Prostate gland (tissue), 2 donors: ENCODE measurements at places on chromosomes 13 and 19. TPM values are rescaled to one million over a fixed set of nuclear protein-coding genes. Genes with fewer than 3 reads are reported as not detected.

ATP4B gene
- total RNA-seq: not detected

APLP1 gene
- 3.6 TPM for total RNA-seq

FRY gene
- 16.4 TPM for total RNA-seq

DLEU7 gene
- total RNA-seq: 0.45 TPM

MYO16 gene
- total RNA-seq: 0.85 TPM

DNAAF3 gene
- total RNA-seq: 0.55 TPM

OR7A5 gene
- 0.57 TPM for total RNA-seq

DNA sequence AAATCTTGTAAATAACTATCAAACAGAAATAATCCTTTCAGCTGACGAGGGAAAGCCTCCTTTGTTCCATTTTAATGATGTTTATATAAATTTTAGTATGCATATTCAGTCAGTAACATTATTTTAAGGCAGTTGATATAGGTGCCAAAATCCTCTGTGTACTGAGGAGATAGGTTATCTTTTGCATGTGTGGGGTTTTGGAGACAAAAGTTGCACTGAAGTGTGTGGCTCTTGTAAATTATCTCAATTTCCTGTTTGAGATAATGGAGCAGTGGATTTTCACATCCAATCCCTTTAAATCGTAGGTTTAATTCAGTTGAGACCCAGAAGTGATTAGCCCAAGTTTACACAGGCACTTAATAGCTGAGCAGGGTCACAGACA lies 106.6 kb downstream of the RGCC start:
- DNase-seq: no peak

DNA sequence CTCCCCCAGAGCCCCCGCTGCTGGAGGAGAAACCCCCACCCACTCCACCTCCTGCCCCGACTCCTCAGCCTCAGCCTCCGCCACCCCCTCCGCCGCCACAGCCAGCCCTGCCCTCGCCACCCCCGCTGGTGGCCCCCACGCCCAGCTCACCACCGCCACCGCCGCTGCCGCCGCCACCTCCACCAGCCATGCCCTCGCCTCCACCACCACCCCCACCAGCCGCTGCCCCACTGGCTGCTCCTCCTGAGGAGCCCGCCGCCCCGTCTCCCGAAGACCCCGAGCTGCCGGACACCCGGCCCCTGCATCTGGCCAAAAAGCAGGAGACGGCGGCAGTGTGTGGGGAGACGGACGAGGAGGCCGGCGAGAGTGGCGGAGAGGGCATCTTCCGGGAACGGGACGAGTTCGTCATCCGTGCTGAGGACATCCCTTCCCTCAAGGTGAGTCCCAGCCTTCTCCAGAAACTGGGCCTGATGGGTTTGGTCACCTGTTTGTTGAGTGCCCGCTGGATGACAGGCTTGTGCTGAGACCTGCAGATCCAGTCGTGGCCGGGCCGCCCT lies 10.6 kb downstream of the PRR12 start:
- no peak for DNase-seq

GRCh38 chr13:37416291-37417059 lies 182.1 kb downstream of the POSTN start:
- DNase-seq: no peak

- no peak for DNase-seq
Measured at GRCh38 chr19:57465680-57466381, 8.9 kb upstream of the VN1R1 start.

DNA sequence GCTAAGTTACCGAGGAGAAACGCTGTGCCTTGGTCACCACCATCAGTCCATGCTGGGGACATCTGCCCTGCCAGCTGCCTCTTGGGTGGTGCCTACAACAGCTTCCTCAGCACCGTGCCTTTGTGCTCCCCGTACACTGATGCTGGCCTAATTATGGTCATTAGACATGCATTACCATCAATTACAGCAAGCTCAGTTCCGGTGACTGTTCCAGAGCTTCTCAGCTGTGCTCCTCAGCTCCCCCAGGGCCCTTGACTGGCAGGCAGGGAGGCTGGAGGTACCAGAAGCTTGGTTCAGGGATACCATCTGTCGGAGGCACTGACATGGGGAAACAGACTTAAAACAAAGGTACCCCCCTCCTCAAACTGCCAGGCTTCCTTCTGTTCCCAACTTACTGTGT lies 40.2 kb downstream of the CILP2 start:
- no peak for DNase-seq

GRCh38 chr19:3137119-3137518 lies 1.3 kb downstream of the GNA15 start:
- DNase-seq: no peak

GRCh38 chr19:16216744-16217670 lies 19.3 kb downstream of the AP1M1 start:
- no peak for DNase-seq

- no peak for DNase-seq
Measured at GRCh38 chr19:55179606-55180484, at the start of gene SYT5. Gene SYT5, minus strand, starts transcription at chr19:55180289. Its CDS starts 1,248 bp downstream, at chr19:55179041.

- DNase-seq: no peak
Measured at GRCh38 chr19:58355908-58356765, 2.8 kb upstream of the A1BG start.

- DNase-seq: no peak
Measured at GRCh38 chr13:105464249-105464648, 1071.2 kb downstream of the EFNB2 start.

DNA sequence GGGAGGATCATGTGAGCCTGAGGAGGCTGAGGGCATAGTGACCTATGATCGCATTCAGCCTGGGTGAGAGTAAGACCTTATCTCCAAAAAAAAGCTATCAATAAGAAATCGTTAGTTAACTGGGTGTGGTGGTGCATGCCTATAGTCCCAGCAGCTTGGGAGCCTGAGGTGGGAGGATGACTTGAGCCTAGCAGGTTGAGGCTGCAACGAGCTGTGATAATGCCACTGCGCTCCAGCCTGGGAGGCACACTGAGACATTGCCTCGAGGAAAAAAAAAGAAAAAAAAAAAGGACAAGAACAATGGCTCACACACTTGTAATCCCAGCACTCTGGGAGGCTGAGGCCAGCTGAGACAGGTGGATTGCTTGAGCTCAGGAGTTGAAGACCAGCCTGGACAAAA lies 16.2 kb downstream of the PSPC1 start:
- DNase-seq: no peak

- no peak for DNase-seq
Measured at GRCh38 chr13:99873141-99873540, 98.4 kb downstream of the ZIC5 start.

DNA sequence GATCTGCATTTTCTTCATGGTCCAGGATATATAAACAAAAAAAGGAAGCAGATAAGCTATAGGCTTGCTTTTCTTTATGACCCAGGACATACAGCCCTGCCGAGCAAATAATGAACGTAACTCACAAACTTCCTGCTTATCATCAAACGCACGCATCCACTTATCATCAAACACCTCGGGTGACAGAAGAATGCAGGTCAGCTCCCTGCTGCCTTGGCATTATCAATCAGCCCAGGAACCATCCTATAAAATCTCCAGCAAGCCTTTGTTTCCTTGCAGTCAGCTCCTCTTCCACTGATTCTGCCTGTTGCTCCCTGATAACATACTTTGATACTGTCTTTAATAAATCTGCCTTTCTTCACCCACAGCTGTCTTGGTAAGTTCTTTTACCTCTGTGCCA lies 5.3 kb upstream of the ZNF583 start:
- no peak for DNase-seq

DNA sequence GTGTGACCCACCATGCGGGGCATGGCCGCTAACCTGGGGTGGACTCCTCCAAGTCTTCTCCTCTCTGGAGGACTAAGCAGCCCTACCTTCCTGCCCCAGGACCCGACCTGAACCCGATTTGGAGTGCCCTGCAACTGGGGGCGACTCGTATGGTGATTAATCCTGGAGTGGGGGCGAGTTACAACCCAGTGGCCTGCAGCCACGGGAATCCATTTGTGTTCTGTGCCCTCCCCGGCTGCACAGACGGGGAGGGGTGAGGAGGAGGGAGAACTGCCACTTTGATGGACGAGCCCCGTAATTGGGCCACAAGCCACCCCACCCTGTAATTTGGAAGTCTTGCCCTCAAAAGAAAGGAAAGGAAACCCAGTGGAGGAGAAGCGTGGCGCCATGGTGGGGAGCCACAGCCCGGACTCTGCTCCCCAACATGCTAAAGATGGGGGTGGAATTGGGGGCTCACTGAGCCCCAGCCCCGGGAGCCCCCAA lies 18.0 kb downstream of the PRR36 start:
- no peak for DNase-seq

DNA sequence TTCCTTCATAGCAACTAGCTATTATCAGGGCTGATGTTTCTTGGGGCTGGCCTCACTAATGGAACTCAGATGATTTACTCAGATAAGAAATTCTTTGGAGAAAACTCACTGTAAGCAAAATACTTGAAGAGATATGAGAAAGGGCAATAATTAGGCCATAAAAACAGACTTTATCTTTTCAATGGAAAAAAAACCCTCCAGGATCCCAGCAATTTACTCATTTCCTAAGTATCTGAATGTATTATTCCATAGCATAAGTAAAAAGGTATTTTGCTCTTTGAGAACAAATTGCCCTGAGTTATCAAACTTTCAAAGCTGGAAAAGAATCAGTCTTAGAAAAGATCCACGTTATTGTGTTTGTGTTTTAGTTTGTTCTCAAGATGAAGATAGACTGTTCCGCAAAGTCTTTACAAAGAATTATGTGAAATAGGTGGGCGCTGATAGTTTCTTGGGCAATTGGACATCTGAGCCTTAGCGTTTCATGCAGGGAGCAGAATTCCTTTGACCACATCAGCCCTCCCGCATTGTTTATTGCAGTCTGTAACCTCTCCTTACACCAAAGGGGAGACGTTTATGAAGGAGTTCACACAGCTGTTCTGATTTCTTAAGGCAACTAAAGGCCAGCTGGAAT lies 29.1 kb upstream of the CSNK1A1L start:
- DNase-seq: no peak

- DNase-seq: no peak
Measured at GRCh38 chr13:109816808-109817203, 30.4 kb upstream of the IRS2 start.

GRCh38 chr13:33471204-33471603 lies 185.6 kb upstream of the STARD13 start:
- DNase-seq: no peak

DNA sequence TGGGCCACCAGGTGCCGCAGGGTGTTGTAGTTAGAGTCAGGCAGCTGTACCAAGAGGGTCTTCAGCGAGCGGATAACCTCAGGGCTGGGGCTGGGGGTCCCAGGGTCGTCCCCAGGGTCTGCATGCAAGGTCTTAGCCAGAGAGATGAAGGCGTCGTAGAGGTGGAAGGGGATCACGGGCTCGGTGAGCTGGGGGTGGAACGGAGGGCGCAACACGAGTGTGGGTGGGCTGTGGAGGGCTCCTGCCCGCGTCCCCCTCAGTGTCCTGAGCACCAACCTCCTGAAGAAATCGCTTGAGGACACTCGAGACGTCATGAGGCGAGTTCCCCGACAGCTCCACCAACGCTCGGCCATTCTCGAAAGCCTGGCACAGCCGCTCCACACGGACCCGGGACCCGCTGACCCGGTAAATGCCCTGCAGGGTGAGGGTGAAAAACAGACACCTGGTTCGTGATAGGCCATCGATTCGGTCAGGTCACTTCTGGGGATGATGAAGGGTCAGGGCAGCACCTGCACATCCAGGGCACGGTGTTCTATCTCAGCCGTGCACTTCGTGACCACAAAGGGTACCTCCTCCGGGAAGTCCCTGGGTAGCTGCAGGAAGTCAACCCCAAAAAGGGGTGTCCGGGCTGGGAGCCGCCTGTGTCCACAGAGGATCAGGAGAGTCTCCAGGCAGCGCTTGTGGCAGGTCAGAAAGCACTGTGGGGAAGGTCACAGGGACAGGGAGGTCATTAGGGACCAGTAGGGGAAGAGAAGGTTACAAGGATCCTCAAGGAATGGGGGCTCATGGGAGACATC lies 6.7 kb upstream of the LPAR2 start:
- no peak for DNase-seq

- DNase-seq: peak; percentile 45
Measured at GRCh38 chr13:97141564-97142005, 80.5 kb upstream of the MBNL2 start.

- DNase-seq: no peak
Measured at GRCh38 chr19:56400485-56400884, 3.6 kb upstream of the ZNF583 start.

- DNase-seq: no peak
Measured at GRCh38 chr13:23081901-23082300, 98.9 kb upstream of the SGCG start.

DNA sequence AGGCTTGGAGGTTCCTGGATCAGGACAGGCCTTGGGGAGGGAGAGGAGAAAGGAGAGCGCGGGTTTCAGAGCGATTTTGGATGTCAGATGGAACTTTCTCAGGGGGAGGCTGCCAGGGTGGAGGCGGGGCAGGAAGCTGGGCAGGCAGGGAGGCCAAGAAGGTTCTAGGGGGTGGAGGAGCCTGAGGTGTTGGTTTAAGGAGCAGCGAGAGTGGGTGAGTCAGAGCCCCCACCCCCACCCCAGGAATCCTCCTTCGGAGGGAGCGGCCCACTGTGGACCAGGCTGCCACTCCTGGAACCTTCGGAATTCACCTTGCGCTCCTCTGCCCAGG lies 15.9 kb upstream of the NOP53 start:
- DNase-seq: peak; percentile 75

DNA sequence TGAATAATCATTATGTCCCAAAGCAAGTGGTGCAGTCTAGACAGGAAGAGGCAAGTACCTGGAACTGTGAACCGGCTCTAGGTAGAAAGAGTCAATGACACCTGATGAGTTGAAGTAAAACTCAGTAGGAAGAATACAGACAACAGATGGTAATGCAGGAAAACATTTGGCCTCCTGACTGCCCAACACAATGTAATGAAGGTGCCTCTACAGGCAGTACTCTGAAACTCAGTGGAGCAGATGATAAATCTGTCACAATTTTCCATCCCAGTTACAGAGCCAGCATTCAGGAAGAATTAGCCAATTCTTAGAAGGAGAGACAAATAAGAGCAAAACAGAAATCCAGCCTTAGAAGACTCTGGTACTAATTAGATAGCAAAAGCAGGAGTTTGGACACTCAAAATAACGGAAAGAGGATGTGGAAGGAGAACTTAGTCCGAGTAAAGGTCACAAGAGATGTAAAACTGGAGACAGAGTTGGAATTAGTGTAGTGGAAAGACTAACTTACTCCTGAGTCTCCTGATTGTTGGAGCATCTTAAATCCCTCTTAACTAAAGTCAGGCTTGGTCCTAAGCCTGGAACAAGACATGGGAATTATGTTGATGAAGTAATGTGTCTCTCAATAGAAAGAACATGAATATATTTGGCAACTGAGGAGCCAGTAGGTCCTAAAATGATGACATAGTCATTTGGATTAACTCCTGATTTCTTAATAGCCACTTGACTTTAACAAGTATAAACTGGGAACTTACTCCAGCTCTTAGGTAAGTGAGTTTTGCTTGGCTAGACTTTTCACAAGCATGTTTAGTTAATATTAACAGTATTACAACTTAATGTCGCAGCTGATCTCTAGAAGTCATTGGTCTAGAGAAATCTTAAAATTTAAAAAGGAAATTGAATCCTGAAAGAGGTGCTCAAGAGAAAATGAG lies 457.3 kb upstream of the MIR17HG start:
- no peak for DNase-seq

- no peak for DNase-seq
Measured at GRCh38 chr13:40728595-40728994, 42.4 kb downstream of the MRPS31 start.

- no peak for DNase-seq
Measured at GRCh38 chr13:97559981-97560380, 126.0 kb downstream of the RAP2A start.
